ENCODE measurements at places on chromosomes 12 and 14. TPM values are rescaled to one million over a fixed set of nuclear protein-coding genes. Genes with fewer than 3 reads are reported as not detected.
A peak's percentile ranks its signal among the peaks of the same experiment; 100 is the strongest.

DNA sequence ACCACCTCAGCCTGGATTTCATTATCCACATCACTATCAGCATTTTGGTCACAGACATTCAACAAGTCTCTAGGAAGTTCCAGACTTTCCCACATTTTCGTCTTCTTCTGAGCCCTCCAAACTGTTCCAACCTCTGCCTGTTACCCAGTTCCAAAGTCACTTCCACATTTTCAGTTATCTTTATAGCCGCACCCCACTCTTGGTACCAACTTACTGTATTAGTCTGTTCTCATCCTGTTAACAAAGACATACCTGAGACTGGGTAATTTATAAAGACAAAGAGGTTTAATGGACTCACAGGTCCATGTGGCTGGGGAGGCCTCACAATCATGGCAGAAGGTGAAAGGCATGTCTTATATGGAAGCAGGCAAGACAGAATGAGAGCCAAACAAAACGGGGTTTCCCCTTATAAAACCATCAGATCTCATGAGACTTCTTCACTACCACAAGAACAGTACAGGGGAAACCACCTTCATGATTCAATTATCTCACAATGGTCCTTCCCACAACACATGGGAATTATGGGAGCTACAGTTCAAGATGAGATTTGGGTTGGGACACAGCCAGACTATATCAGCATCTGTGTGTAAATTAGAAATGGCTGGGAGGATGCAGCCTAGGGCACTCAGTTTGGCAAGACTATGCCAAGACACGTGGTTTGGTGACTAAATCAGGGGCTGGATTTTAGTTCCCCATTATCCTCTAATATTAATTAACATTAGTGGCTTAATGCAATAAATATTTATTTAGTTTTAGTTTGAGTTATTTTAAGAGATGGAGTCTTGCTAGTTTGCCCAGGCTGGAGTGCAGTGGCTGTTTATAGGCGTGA is 16.2 kb upstream of the FUT8 start:
- no peak for DNase-seq

GRCh38 chr12:98224584-98225221 is 290.7 kb upstream of the TMPO start:
- DNase-seq = no peak

DNA sequence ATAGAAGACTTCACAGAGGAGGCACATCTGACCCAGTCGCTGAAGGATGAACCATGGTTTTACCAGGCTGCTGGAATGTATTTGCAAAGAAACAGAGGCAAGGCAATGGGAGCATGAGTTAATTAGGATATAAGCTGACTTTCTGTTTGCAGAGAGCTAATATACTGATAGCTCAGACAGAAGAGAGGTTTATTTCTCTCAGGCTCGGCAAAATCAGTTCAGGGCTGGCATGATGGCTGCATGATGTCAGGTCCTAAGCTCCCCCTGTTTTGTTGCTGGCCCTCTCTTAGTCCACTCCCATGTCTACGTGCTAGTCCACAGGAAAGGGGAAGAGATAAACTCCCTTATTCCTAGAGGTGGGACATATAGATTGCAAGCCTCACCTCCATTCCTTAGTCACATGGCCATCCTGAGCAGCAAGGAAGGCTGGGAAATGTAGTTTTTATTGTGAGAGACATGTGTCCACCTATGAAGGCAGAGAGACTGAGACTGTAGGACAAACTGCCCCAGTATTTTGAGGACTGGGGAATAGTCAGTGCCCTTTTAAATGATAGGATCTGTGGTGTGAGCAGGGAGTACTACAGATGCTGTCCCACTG is 224.5 kb downstream of the VRK1 start:
- DNase-seq = peak; percentile 27

The EXOC5 gene
- 70.7 TPM for total RNA-seq

DNA sequence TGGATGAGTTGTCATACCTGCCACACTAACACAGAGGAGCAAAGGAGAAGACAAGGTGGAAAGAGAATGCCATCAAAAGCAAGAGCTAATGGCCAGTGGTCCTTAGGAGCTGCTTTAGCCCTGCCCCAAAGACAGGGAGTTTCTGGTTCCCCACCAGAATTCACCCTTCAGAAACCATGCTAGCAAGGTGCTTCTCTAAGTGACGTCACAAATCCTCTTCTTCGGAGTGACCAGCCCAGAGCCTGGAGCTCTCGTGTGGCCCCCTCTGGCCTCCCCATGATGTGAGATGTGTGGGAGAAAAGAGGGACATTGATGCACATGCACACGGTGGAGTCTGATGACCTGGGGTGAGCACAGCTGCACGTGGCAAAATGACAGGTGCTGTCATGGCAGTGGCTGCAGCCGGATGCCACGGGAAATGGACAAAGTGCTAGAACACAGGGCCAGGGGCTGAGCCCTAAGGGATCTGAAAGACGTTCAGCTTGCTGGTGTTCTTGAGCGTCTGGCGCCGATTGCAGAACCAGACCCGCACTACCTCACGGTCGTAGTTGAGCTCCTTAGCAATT is 16.9 kb upstream of the TFCP2 start:
- no peak for DNase-seq

The SAV1 gene
- total RNA-seq = 28.8 TPM

The OLR1 gene
- total RNA-seq = 0.37 TPM

GRCh38 chr12:108567406-108568337 is 5.3 kb downstream of the ISCU start:
- DNase-seq = no peak

GRCh38 chr12:42468921-42469320 is 120.6 kb downstream of the PRICKLE1 start:
- peak; percentile 33 for DNase-seq

DNA sequence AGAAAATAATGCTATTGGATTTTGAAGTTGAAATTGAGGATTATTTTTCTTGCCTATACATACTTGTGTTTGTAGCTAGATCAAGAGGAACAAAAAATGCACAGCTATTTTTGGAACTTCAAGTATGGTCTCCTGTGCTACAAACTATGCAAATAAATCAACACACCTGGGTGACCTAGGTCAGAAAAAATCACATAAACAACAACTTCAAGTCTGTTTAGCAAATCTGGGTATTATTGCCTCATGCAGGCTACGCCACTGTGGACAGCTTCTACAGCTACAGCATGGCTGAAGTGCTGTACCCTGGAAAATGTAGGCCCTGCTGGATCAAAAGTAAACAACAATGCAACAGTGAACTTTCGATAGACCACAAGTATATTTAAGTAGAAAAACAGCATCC is 87.5 kb downstream of the SLC6A15 start:
- DNase-seq = no peak

The SERPINA12 gene
- not detected for total RNA-seq

DNA sequence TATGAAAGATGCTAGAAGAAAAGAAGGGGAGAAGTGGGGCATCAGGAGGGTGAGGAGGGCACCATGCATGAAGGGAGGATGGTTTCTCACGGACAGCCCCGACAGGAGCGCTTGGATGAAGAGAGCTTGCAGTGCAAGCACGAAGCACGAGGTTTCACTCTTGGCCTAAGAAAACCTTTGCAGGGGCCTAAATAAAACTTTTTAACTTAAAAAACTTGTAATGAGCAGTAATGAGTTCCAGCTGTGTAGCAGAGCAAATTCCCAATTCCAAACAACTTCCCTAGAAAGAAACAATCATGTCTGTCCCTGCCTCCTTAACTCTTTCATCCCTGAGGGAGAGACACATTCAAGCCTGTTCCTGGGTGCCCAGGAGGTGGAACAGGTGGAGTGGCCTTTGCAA is 119.5 kb downstream of the PAH start:
- DNase-seq = no peak

GRCh38 chr12:61676520-61676919 is 583.7 kb upstream of the USP15 start:
- DNase-seq = no peak

- DNase-seq = no peak
Observed at GRCh38 chr14:67343601-67344230, 15.9 kb downstream of the ATP6V1D start.

The ZNF664 gene
- 59.4 TPM for total RNA-seq

GRCh38 chr14:105601360-105602242 is 75.2 kb downstream of the TMEM121 start:
- no peak for DNase-seq

- no peak for DNase-seq
Observed at GRCh38 chr12:88553941-88554658, 26.2 kb downstream of the KITLG start.

The NANOG gene
- total RNA-seq = not detected

The CYP46A1 gene
- total RNA-seq = 0.86 TPM

The ARHGDIB gene
- total RNA-seq = not detected

The CLEC2A gene
- total RNA-seq = not detected

- peak; percentile 20 for DNase-seq
Observed at GRCh38 chr14:56118611-56119181, 485 bp downstream of the PELI2 start.

GRCh38 chr12:100875771-100876170 is 81.2 kb downstream of the ANO4 start:
- DNase-seq = no peak

The NPAS3 gene
- total RNA-seq = not detected

DNA sequence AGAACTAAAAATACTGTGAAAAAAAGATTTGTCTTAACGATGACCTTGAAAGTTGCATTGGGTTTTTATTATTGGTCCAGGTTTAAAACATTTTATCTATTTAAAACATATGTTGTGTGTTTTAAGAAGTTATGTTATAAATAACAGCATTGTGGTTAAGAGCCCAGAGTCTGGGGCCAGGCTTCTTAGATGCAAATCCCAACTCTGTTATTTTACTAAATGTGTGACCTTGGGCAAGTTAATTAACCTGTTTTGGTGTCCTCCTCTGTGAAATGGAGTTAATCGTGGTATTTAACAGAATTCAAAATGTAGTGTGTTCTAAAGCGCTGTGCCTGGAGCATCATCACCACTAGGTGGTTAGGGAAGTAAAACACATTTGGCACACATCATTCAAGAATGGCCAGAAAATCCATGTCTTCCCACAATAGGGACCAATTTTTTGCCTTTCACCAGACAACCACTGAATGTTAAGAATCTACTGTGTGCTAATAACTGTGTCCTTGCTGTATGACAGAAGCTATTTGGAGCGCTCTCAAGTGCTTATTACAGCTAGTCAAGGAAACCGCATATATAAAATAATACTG is 133.3 kb downstream of the MON2 start:
- DNase-seq = no peak

DNA sequence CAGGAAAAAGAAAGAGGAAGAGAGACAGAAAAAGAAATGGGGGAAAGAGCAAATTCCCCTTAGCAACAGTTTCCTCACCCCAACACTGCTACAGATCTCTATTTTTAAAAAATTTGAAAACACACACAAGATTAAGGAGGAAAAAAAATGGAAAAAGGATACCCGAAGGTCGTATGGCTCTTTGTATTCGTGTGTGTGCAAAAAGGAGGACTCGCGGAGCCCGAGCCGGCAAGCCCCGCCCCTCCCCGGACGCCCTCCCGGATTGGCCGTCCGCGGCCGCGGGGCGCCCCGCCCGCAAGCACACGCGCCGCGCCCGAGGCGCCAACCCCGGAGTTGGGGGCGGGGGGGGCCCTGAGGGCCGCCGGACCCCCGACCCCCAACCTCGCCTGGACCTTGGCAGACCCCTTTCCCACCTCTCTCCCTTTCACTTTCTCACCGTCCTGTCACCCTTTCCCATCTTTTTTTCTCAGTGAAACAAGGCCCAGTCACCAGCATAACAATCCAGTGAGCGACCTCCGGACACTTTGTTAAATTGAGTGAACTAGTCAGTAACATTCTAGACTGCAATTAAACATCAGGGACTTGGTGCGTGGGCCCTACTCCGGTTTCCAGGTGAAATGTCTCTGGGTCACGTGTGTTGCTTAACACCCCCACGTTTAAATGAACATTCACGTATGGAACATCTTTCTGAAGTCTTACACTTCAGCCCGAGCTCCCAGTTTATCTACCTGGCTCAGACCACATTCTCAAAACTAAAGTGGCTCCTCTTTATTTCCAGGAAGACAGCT is at the start of gene C14orf93:
C14orf93 (minus strand) TSS at position 205 of the 788 bp plus-strand sequence. CDS start 11,120 bp downstream, outside the sequence.
- DNase-seq = peak; percentile 83

GRCh38 chr12:2776129-2776806 is 18.5 kb upstream of the FKBP4 start:
- no peak for DNase-seq

DNA sequence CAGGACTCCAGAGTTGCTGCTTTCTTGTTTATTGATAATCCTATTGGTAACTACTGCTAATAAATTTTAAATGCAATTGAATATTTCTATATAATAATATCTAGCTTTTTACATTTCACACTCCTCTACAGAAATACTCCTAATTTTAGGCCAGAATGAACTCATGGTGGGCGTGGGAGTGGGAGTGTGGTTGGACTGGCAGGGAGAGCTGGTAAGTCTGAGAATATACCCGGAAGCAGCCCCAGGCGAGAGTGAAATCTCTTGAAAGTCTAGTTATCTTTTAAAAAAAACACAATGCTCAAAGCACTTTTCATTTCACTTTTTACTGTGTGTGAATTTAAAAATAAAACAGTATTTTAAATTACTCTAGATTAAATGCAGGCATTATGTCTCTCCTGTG is 4.7 kb downstream of the TMEM263 start:
- no peak for DNase-seq

DNA sequence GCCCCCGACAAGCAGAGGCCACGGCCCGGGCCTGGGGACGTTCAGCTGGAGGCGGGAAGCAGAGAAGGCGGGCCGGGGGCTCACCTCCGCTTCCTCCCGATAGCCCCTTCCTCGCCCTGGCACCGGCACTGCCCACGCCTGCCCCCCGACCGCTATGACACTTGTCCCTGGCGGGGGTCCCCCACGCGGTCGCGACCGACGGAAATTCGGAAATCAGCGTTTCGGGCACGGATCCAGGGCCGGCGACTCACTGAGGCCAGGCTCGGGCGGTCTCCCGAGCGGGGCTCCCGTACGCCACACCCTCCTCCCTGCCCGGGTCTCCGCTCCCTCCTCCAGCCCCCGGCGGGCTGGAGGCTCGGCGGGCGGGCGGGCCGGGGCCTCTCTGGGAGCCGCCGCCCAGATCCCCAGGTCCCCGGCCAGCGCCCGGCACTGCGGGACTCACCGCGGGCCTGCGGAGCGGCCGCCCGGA is 581 bp downstream of the PITPNM2 start:
- no peak for DNase-seq

GRCh38 chr14:30227436-30227835 is 299.8 kb upstream of the PRKD1 start:
- no peak for DNase-seq

Measured in G401 (cell line).